Right cardiac atrium (tissue), 5 donors: ENCODE measurements at places on chromosomes 4 and X.

DNA sequence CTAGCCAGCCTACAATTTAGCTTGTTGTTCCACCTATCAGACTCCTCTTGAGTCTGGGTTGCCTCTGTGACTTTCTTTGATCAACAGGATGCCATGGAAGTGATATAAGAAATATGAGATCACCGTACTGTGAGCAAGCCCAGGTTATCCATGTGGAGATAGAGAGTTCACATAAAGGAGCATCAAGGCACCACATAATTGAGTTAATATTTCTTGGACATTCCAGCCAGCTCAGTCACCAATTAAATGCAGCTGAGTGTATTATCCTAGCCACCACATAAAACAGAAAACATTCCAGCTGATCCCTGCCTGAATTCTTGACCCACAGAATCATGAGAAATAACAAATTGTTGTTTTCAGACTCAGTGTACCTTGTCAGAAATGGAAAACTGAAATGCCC lies 253.6 kb downstream of the PPP1R2C start:
- DNase-seq, result no peak

DNA sequence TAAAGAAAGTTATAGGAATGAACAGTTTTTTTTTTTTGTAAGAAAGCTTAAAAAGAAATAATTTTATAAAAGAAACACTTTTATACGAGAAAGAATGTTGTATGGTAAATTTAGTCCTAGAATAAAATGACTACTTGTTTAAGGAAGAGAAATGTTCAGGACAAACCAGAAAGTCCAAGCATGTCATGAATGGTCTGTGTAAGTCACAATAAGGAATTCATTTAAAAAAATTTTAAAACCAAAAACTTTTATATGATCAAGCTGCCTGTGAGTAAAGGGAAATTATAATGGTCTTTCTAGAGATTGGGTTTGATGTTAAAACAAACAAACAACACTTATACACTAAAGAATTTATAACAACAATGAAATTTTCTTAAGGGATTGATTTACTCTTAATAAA lies 858.9 kb upstream of the PCDH7 start:
- DNase-seq, result no peak

DNA sequence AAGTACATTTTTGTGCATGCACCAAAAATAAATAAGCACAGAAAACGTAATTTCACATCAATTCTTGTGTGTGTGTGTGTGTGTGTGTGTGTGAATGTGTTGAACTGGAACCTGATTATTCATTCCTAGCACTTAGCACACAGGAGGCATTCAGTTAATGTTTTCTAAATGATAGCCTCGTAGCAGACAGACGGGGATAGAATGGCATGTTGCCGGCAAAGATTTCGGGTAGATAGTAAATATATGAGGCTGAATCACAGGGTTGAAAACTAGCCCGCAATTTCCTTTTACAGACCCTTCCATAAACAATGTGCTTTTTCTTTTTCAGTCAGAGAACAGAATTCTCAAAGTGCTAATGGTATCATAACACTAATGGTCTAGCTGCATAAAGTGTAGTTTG lies 13.5 kb downstream of the MAOB start:
- DNase-seq, result no peak

- no peak for DNase-seq
Measured at GRCh38 chr4:92182006-92182735, 121.6 kb upstream of the GRID2 start.

- DNase-seq, result no peak
Measured at GRCh38 chr4:142600952-142601351, 245.1 kb downstream of the INPP4B start.

GRCh38 chrX:16429406-16429805 lies 220.6 kb upstream of the S100G start:
- DNase-seq, result no peak

- no peak for DNase-seq
Measured at GRCh38 chr4:89957046-89957926, 62.6 kb downstream of the MMRN1 start.

DNA sequence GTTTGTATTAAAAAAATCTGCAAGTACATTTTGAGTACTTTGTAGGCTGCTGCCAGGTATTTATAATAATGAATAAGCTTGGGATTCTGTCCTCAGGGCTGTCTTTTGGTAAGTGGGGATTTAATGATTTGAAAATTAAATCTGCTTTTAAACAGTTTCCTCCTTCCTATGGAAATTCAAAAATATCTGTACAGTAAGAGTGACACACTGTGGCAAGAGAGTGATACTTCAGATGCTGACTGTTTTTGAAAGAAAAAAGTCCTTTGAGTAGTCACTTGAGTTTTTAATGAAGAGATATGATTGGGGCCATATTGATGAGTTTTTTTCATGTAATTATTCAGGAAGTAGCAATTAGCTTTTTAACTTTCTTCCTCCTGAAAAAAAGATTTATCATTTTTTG lies 49.2 kb downstream of the SMARCAD1 start:
- DNase-seq, result no peak

GRCh38 chrX:100645106-100645505 lies 1.1 kb downstream of the SRPX2 start:
- no peak for DNase-seq

- no peak for DNase-seq
Measured at GRCh38 chr4:68953056-68953596, 1.5 kb upstream of the UGT2A3 start.

- DNase-seq, result no peak
Measured at GRCh38 chr4:147525494-147526271, 44.8 kb downstream of the EDNRA start.

DNA sequence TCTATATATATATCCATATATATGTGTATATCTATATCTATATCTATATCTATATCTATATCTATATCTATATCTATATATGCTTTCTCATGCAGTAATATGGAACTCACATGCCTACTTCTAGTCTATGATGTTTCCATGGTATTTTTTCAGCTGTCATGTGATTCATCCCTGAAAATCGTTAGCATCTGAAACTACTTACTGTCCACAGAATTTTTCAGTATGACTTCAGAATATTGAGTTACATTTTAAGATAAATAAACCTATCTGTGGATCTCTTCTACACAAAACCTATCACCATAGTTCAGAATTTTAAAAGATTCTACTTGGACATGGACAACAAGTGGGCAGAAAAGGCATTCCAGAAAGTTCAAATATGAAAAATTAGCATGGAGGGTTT lies 855.1 kb upstream of the INTU start:
- no peak for DNase-seq

- no peak for DNase-seq
Measured at GRCh38 chrX:28135378-28136047, 154.3 kb upstream of the DCAF8L1 start.

DNA sequence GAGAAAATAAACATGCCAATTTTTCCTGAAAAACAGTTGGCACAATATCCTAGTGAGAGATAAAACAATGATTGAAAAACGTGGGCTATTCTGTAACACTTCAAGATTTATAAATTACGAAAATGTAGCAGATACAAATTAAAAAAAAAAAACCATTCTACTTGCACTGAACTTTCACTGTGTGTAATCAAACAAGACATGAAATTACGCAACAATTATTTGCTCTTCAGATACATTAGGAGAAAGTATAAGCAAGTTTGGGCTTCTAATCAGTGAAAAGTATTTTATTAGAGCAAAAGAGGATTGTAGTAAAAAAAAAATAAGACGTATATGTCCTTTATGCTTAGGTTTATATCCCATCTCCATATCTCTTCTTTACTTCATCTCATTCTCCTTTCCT lies 320.4 kb downstream of the SPOCK3 start:
- no peak for DNase-seq

DNA sequence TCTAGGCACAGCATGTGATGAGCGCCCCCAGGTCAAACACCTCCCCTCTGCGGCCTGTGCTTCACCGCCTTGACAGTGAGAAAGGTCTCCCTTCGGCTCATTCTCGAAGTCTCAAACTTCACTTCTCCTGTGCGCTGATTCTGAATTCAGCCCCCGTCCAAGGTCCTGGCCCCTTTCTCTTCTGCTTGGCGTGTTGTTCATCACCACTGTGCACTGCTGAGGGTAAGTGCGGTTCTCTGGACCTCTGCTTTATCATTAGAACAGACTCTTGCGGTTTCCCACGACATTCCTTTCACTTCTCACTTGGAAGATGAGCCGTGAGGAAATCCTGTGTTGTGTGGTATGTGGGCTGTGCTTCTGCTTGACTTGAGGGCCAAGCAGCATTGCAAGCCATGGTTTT lies 11.9 kb downstream of the HTT-AS start:
- DNase-seq, result no peak

DNA sequence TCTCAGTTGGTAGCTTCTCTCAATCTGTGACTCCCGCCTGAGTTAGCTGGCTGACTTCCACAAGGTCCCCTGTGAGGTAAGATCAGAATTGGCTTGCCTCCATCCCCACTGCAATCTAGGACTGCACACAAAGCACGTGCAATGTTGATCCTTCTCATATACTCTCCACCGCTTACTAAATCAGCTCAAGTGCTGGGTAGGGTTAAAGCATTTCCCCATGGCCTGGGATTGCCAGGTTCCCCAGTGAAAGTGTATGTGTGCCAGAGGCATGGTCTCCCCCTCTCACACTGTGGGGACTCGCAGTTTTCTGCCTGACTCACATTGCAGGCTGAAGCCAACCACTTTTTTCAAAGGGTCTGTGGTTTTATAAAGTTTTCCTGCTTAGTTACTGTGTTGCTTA lies 886.9 kb downstream of the FAM133A start:
- DNase-seq, result no peak

DNA sequence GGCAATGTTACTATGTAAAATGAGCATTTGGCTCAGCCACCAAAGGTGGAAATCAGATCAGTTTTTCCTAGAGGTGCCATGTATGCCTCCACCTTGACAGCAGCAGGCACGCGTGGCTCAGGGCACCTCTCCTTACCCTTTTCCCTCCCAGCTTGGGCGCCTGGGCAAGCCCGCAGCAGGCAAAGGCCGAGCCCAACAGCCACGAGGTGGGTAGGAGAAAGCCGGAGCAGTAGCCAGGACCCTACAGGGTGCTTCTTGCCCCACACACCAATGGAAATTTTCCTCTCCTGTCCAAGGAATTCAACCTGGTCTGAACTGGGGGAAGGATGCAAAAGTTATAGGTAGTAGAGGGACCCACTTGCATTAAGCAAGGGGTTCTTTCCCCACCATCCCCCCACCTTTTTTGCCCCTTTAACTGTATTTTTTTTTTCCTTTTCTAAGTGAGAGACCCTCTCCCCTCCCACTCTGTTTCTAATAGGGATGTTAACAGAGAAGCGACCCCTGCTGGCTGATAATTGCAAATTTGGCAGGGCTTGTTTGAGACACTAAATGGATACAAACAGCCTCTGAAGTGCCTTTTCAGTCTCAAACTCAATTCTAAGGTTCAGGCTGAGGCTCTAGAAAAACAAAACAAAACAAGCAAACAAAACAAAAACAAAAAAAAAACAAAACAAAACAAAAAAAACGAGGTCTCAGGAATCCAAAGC lies 895.1 kb downstream of the PCDH18 start:
- no peak for DNase-seq

GRCh38 chrX:18981124-18981807 lies 2.6 kb downstream of the PHKA2 start:
- DNase-seq, result no peak

- DNase-seq, result no peak
Measured at GRCh38 chr4:76096076-76096475, 21.6 kb downstream of the ART3 start.

- DNase-seq, result no peak
Measured at GRCh38 chr4:30537456-30537855, 182.7 kb upstream of the PCDH7 start.

DNA sequence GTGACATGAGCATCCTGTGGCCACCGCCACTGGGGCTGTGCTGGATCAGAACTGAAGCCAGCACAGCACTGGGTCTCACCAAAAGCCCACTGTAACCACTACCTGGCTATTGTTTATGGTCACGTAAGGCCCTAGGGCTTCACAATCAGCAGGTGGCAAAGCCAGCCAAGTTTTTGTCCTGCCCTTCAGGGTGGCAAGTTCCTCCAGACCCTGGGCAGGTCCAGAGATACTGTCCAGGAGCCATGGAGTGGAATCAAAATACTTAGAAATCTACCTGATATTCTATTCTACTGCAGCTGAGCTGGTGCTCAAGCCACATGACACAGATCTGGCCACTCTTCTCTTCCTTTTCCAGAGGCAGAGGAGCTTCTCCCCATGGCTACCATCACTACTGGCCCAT lies 121.2 kb upstream of the CXXC4 start:
- no peak for DNase-seq

GRCh38 chrX:69493193-69493592 lies 10.9 kb upstream of the NALF2 start:
- peak; percentile 39 for DNase-seq

- no peak for DNase-seq
Measured at GRCh38 chr4:141502755-141503154, 133.6 kb upstream of the IL15 start.

DNA sequence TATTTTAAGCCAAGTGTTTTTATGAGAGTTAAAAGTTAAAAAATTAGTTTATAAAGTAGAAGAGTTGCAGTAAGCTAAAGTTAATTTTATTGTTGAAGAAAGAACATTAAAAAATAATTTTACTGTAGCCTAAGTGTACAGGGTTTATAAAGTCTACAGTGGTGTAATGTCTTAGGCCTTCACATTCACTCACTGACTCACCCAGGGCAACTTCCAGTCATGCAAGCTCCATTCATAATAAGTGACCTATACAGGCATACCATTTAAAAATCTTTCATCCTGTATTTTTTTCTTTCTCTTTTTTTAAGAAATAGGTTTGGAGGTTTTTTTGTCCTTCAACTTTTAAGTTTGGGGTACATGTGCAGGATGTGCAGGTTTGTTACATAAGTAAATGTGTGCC lies 87.9 kb upstream of the NR3C2 start:
- no peak for DNase-seq

GRCh38 chr4:1047976-1048772 lies 36.7 kb downstream of the FGFRL1 start:
- DNase-seq, result peak; percentile 16

GRCh38 chr4:4549534-4549933 lies 7.7 kb upstream of the STX18 start:
- no peak for DNase-seq

DNA sequence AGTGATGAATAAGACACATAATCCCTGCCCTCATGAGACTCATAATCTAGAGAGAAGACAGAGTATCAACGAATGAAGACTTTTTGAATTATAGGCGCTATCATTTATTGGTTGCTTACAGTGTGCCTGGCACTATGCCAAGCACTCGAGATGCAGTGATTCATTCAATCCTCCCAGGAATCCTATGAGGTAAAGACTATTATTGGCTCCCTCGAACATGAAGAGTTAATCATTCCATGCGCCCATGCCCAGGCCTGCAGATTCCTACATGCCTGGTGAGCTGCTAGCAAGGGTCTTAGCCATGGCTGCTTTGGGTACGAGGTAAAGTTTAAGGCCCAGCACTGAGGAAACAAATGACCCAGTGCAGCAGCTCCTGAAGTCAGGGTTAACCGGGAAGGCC lies 47.0 kb downstream of the TEX13B start:
- DNase-seq, result no peak

DNA sequence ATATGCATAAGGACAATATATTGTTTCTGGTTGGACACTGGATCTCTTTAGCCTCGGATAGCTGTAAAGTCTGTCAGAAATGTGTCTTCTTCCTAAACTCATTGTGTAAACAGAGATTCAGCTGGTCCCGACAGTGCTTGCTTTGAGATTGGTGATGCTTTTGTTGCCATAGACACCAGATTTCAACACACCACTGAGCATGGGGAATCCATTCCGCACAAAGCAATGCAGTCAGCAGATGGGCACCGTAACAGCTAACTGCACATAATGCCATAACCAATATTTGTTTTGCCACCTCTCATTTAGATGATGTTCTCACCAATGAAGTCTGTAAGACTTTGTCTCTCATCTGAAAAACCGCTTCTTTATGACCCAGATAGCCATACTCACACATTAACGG lies 33.3 kb upstream of the FAM47C start:
- DNase-seq, result no peak
